ENCODE measurements at places on chromosomes 5 and 9.
A peak's percentile ranks its signal among the peaks of the same experiment; 100 is the strongest.

- DNase-seq: no peak
Observed at GRCh38 chr9:36399980-36400331, at the start of gene RNF38. Gene RNF38 (minus strand): TSS chr9:36400269. CDS start chr9:36400108, 161 bp downstream.

DNA sequence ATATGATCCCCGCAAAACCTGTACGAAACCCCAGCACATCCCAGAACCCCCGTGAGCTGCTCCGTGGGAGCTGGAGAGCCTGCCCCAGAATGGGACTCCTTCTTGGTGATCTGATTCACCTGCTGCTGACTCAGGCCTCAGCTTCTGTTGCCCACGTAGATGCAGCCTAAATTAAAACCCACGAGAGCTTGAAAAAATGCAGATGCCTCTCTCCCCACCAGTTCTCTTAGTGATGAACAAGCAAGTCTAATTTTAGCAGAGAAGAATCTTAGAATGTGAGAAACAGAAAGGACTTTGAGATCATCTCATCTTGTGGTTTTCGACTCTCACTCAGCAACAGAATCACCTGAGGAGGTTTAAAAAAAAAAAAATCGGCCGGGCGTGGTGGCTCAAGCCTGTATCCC is 57.6 kb downstream of the TMOD1 start:
- DNase-seq: no peak

- DNase-seq: peak; percentile 69
Observed at GRCh38 chr5:11182441-11183080, 421.5 kb upstream of the DAP start.

- no peak for DNase-seq
Observed at GRCh38 chr9:109488791-109489492, 9.2 kb downstream of the PTPN3 start.

- DNase-seq: no peak
Observed at GRCh38 chr9:35453786-35454185, 36.1 kb upstream of the RUSC2 start.

GRCh38 chr5:76794871-76795270 is 24.0 kb upstream of the F2RL1 start:
- no peak for DNase-seq

DNA sequence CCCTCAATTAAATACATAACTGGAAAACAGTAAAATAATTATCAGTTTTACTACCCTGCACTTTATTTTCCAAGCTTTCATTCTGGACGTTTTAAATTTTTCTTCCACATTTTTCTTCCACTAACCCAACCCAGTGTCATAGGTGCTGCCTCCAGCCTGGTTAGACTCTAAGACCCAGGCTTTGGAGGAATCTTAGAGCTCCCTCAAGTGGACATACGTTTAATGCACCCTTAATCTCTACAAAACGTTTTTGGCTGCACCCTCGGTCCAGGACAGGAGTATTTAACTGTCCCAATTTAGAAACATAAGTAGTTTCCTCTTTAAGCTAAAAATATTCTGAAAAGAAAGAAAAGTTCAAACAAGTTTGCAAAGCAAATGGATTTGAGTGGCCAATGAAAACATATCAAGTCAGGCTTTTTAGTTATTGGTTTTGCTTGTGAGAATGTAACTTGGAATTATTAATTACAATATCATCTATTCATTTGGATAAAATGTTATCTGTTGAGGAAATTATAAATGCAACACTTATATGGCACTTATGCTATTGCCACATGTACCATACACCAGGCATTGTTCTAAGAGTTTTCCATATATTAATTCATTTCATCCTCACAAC is 38.9 kb downstream of the CDH6 start:
- DNase-seq: peak; percentile 83

GRCh38 chr5:6649681-6650080 is 16.4 kb downstream of the SRD5A1 start:
- DNase-seq: no peak

- no peak for DNase-seq
Observed at GRCh38 chr9:37187292-37187691, 66.9 kb downstream of the ZCCHC7 start.

- DNase-seq: peak; percentile 31
Observed at GRCh38 chr5:137867664-137868063, at the start of gene MYOT. Gene MYOT (plus strand): TSS chr5:137867860. CDS start chr5:137870652, 2,792 bp downstream.

DNA sequence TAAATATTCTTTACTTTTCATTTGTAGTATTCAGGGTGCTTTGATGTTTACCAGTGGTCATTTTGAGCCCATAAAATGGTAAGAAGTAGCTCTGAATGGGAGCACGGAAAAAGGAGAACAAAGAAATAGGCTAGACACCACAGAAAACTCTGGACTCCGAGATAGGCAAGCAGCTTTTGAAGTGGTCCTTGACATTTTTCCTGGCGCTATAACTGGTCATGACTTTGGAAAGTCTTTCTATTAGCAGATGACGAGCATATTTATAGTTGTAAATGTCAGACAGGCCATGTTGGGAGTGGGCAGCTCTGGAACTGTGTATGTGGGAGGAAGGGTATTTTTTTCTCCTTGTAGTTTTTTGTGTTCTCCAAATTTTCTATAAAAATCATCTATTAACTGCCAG is 126.1 kb upstream of the POC5 start:
- DNase-seq: no peak

- DNase-seq: no peak
Observed at GRCh38 chr5:150570333-150570732, 62.4 kb downstream of the NDST1 start.

- peak; percentile 43 for DNase-seq
Observed at GRCh38 chr9:91302831-91303230, 58.9 kb downstream of the AUH start.

DNA sequence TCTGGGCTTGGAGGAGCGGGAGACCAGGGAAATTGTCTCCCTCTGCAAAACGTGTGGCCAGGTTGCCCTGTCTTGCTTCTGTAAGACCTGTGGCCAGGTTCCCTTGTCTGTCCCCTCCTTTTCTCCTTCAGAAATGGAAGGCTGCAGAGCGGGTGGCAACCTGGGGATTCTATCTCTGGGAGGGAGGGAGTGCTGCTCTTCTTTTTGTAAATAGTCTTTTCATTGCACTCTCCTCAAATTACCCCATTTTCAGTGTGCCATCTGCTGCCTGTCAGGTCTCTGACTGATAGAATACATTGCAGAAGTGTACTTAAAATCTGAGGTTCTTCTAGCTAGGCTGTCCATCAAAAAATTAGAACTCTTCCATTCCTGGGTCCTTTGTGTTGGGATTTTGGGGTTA is 126.0 kb downstream of the GABRB2 start:
- DNase-seq: no peak

DNA sequence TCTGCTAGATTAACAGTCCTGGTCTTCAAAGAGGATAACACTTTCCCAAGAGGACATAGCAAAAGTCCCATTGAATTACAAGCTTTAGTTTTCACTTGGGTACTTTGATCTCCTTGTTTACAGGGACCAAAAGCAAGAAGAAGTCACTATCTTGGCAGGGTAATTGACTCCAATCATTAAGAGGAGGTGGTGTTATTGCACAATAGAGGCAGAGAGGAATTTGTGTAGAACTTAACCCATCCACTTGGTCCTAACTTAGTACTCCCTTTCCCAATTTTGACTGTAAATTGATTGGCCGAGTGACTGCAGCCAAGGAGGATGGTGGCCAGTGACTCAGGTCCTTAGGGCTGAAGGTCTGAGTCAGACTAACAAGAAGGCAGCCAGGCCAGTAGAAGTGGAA is 9.3 kb upstream of the TRPC7 start:
- no peak for DNase-seq

- DNase-seq: no peak
Observed at GRCh38 chr5:138706655-138707480, 46.4 kb upstream of the CTNNA1 start.

DNA sequence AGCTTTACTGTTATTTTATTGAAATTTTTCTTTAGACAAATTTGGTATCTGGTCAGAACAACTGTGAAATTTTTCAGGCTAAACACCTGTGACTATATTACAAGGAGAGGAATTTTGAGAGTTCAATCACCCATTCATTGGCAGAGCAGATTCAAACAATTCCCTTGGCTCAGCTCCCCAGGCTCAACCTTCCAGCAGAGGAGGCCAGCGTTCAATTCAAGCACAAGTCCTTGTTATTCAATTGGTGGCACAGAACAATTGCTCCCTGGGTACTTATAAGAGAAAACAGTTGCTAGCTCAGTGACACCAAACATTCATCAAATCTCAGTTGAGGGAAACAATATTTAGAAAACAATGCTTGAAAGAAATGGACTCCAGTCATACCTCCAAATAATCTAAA is 83.3 kb downstream of the SUSD1 start:
- DNase-seq: peak; percentile 47

Data from hematopoietic multipotent progenitor cell treated with erythropoietin and hydrocortisone succinate and interleukin-3 and kit ligand, for 4 days (in vitro differentiated cells).